CD4-positive, alpha-beta T cell treated with Interleukin-6 at 100 ng/mL for 8 hours (primary cell): ENCODE measurements at places on chromosomes 13 and 19.

- no peak for DNase-seq
Observed at GRCh38 chr19:29524912-29525831, 622 bp upstream of the VSTM2B start.

- no peak for DNase-seq
Observed at GRCh38 chr19:48509467-48510194, 2.0 kb downstream of the LMTK3 start.

DNA sequence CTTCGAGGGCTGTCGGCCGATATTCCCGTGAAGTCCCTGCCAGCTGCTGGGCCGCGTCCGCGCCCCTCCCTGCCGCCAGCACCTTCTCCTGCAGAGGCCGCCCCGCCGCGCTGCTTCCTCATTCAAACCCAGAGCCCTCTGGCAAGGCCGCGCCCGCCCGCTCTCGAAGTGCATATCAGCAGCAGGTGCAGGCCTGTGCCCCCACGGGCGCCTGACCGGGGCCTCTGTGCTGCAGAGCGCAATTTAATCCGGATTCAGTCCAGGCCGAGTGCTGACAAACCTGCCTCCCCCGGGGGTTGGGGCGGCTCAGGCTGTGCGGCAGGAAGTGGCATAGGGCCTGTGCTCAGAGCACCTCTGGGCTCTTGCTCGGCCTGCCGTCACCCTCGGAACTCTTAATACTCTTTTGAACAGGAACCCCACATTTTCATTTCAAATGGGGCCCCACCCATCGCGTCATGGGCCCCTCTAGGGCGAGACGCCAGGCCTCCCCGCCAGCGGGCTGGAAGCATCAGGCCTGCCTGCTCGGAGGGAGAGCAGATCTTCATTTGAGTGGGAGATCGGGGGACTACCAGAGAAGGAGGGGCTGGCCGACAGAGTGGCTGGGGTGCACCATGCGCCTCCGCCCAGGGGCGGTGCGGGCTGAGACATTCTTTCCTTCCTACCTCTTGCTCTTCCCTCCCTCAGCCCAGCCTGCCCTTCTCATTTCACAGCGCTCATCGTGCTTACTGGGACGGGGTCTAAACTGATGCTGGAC lies 125.7 kb downstream of the TNFRSF19 start:
- peak; percentile 57 for DNase-seq

GRCh38 chr13:111186305-111186935 lies 71.3 kb downstream of the ARHGEF7 start:
- no peak for DNase-seq

DNA sequence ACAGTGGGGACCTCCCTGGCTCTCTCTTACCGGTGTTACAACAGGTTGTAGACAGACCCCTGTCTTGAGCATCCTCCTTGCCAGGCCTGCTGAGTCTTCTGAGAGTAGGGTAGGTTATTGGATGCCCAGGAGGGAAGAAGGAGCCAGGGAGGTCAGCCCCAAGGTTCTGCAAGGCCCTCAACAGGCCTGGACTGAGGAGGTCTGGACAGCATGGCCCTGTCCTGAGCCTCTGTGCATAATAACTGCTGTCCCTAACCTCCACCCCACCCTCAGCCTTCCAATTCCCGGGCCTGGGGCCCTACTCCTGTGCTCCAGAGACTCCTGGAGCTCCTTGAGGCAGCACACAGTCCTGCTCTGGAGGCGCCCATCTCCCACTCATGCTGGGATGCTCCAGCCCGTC lies 336 bp downstream of the CD22 start:
- no peak for DNase-seq

- no peak for DNase-seq
Observed at GRCh38 chr19:49801966-49802661, 11.0 kb downstream of the FUZ start.

GRCh38 chr19:35350591-35350990 lies 2.9 kb downstream of the FFAR1 start:
- no peak for DNase-seq

DNA sequence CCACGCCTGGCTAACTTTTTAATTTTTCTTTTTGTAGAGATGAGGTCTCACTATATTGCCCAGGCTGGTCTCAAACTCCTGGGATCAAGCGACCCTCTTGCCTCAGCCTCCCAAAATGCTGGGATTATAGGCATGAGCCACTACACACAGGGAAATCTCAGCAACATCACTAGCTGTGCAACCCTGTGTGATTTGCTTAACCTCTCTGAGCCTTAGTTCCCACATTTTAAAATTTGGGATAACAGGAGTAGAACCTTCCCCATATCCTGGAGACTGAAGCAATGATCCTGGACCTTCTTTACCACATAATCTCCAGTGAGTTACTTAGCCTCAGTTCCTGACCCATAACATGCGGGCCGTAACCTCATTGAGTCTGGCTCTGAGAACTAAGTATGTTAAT lies 139.1 kb downstream of the IER2 start:
- no peak for DNase-seq

- DNase-seq, result no peak
Observed at GRCh38 chr19:32040236-32040635, 305.2 kb upstream of the ZNF507 start.

- no peak for DNase-seq
Observed at GRCh38 chr13:111211789-111212516, 96.8 kb downstream of the ARHGEF7 start.

- no peak for DNase-seq
Observed at GRCh38 chr13:114099918-114100445, 32.4 kb downstream of the RASA3 start.

DNA sequence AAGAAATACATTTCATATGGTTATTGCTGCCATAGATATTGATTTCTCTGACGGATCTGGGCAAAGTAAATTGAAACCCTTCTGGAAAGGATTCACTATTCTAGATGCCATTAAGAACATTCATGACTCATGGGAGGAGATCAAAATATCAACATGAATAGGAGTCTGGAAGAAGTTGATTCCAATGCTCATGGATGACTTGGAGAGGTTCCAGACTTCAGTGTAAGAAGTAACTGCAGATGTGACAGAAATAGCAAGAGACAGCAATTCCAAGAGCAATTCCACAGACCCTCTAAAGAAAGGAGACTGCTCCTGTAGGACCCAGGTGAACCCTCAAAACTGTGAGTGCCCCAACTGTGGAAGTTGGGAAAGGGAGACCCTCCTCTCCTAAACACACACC lies 30.9 kb upstream of the KCTD12 start:
- no peak for DNase-seq

GRCh38 chr13:48319531-48320398 lies 16.2 kb downstream of the RB1 start:
- no peak for DNase-seq

GRCh38 chr13:113617961-113618360 lies 33.4 kb downstream of the TFDP1 start:
- DNase-seq, result no peak

GRCh38 chr19:58557221-58558065 lies 968 bp downstream of the UBE2M start:
- no peak for DNase-seq

DNA sequence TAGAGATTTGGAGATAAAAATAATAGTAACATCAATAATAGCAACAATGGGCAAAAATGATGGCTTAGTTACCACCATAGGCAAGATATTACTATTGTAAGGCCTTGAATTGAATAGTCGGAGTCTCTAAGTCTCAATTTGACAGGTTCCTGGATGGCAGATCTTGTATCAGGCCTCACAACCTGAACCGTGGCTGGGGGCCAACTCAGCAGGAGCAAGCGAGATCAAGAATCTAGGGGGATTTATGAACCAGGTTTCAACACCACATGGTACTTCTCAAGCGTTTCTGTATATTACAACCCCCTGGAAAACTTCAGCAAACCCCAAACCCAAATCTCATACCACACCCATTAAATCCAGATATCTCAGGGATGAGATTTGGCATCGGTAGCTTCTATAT lies 573.8 kb downstream of the LIG4 start:
- no peak for DNase-seq

DNA sequence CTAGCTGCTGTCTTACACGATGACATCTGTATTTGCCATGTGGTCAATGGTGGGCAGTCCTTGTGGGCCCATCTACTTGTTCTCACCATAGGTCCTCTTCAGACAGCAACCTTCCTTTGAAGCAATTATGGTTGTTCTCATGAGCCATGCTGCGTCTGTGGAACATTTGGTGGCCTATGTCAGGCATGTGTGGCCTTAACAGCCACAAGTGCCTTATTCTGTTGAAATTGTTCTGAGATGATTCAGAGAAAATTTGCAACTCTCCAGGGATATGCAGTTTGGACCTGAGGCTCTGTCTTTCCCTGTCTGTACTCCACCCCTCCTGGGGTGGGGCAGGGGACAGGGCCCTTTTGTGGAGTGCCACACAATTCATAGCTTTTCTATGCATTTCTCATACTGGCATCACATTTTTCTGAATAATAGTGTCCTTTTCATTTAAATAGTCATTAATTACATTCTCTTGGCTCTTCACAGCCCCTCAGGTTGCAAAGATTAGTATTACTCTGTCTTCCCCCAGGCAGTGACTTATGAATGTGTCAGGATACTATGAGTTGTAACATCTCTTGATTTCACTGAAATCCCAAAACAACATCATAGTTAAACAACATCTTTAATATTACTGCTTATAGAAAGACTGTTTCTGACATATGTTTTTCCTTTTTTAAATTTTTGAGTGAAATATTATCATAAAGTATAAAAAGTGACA lies 102.1 kb downstream of the ITGBL1 start:
- DNase-seq, result no peak

DNA sequence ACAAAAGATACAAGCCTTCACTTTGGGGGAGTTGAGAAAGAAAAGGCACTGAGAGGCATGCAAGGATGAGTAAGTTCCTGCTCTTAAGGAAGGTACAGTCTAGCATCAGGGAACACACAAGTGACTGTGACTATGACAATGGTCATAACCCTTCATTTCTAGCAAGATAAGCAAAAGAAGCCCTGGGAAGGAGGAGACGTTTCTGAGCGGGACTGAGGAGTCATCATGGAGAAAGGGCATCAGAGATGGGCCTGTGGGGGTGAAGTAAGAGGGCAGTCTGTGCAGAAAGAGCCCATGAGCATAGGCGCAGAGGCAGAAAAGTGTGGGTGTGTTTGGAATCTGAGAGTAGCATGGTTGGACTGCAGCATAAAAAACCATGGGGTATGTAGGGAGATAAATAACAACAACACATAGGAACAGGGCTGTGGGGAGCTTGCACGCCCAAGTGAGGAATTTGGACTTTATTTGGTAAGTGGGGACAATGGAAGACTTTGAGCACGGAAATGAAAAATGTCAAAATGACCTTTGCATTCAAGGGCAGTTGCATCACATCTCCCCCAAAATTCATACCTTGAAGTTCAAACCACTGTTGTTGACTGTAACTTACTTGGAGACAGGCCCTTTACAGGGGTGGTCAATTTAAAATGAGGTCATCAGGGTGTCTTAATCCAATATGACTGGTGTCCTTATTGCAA lies 86.7 kb downstream of the MBNL2 start:
- DNase-seq, result no peak

DNA sequence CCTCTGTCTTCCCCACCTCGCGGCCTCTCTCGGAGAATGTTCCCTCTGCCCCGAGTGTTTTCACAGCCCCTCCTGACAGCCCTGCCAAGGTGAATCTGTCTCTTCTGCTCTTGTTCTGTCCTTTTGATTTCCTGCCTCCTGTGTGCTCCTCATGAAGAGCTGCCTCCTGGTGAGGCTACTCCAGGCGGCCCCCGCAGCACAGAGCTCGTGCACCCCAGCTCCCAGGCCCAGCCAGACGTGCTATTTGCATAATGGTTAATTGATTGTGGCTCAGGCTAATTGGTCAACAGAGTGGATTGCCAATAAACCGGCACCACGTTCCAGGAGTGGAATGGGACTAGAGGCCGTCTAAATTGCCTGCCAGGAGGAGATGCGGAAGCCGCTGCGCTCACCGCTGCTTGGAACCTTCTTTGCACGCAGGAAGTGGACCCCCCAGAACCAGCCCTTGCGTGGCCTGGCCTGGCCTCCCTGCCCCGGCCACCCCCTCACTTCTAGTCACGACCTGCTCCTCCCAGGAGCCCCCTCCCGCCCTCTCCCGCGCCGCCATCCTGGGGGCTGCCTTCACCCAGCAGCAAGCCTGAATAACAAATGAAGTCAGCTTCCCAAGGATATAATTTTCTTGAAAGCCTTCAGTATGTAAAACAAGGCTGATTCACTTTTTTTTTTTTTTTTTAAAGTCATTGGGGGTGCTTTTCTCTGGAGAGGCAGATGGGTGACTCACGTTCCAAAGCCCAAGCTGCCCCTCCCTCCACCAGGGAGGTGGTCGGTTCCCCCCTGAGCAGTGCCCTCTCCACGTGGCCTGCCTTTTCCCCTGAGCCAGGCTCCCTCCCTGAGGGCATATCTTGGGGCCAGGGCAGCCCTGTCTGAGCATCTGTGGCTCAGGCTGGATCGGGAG lies 144.0 kb downstream of the KDM4B start:
- DNase-seq, result no peak

GRCh38 chr19:50368649-50369570 lies 3.5 kb upstream of the NAPSA start:
- peak; percentile 80 for DNase-seq

GRCh38 chr13:51804295-51805172 lies 571 bp upstream of the DHRS12 start:
- peak; percentile 39 for DNase-seq
